Right ventricle myocardium inferior (tissue), 1 donor: ENCODE measurements at places on chromosomes 5 and 9.
A peak's percentile ranks its signal among the peaks of the same experiment; 100 is the strongest.

DNA sequence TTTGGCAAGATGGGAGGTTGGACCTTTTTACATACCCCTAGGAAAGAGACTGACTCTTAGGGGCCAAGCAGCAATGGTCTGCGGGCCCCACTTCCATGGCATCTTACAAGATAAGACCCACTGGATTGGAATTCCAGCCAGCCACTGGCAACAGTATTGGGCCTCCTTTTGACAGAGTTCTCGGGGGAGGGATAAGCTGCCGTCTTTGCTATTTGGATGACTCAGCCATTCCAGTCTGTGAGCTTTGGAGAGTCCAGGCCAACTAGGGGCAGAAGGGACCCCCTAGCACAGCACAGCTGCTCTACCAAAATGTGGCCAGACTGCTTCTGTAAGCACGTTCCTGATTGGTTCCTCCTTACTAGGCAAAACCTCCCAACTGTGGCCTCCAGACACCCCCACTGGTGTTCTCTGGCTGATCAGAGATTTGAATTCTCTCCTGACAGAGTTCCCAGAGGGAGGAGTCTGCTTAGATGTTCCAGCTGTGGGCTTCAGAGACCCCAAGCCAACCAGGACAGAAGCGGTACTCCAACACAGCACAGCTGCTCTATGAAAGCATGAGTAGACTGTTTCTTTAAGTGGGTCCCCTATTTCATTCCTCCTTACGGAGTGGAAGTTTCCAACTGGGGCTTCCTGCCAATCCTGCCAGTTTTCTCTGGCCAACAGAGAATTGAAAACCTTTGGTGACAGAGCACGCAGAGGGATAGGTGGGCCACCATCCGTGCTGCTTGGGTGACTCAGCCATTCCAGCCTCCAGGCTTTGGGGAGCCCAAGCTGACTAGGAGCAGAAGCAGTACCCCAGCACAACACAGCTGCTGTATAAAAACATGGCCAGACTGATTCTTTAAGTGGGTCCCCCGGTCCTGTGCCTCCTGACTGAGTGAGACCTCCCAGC is 672.1 kb upstream of the RIOK2 start:
- DNase-seq = no peak

GRCh38 chr9:93108291-93109041 is 12.4 kb downstream of the CARD19 start:
- peak; percentile 55 for DNase-seq

GRCh38 chr5:1439388-1440097 is 5.7 kb downstream of the SLC6A3 start:
- no peak for DNase-seq

GRCh38 chr5:135545099-135545498 is 9.3 kb upstream of the NEUROG1 start:
- no peak for DNase-seq

GRCh38 chr9:76200745-76201144 is 193.5 kb downstream of the RFK start:
- DNase-seq = no peak

DNA sequence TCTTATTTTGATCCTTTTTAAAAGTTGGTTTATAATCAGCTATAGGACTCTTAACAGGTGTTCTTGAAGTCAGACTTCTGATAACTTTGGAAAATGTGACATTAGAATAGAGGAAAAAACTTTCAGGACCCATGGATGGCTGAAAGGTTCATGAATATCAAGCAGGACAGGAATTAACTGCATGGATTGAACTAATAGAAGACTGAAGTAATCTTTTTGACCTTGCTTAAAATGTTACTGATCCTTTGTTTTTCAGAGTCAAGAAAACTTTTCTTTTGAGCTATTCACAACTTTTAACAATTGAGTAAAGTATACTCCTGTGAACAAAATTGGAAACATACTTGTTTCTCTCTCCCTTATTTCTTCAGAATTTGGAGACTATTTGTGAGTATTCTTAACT is 79.2 kb downstream of the PLK2 start:
- DNase-seq = no peak

DNA sequence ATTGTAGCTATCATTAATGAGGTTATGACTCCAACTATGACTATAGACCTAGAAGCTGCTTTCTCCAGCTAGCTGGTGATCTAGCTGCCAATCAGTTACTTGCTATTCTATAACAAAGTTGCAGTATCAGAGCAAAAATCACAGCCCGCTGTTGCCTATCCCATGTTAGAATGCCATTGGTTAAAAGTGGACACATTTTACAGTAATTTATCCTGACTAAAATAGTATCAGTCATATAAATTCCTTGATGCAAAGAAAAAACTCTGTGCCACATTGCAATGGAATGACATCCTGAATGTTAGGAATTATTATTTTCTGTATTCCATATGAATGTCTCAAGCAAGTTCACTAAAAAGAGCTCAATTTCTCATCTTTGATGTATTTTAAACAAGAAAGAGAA is 626.5 kb downstream of the PDE4D start:
- no peak for DNase-seq

- no peak for DNase-seq
These were observed 56.1 kb downstream of the SAXO1 start for GRCh38 chr9:18976709-18977531.

GRCh38 chr9:136117291-136117915 is 1.3 kb downstream of the TMEM250 start:
- DNase-seq = peak; percentile 81

DNA sequence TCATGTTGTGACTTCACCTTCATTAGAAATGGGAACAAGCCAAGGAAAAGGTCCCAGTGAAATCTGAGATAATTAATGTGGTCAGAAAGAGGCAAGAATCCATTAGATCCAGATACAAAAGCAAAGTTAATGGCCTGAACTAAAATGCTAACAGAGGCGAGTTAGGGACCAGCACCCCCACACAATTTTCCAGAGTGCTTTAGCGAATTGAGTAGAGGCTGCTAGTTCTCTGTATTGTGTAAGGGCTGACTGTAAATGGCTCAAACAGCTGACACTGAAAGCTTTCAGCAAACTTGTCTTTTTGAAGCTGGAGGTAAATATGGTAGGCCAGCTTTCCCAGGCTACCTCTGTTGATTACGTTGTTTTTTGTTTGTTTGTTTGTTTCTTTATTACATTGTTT is 75.5 kb downstream of the CSNK1A1 start:
- no peak for DNase-seq

- DNase-seq = no peak
These were observed 1.8 kb upstream of the TEK start for GRCh38 chr9:27107241-27107640.

DNA sequence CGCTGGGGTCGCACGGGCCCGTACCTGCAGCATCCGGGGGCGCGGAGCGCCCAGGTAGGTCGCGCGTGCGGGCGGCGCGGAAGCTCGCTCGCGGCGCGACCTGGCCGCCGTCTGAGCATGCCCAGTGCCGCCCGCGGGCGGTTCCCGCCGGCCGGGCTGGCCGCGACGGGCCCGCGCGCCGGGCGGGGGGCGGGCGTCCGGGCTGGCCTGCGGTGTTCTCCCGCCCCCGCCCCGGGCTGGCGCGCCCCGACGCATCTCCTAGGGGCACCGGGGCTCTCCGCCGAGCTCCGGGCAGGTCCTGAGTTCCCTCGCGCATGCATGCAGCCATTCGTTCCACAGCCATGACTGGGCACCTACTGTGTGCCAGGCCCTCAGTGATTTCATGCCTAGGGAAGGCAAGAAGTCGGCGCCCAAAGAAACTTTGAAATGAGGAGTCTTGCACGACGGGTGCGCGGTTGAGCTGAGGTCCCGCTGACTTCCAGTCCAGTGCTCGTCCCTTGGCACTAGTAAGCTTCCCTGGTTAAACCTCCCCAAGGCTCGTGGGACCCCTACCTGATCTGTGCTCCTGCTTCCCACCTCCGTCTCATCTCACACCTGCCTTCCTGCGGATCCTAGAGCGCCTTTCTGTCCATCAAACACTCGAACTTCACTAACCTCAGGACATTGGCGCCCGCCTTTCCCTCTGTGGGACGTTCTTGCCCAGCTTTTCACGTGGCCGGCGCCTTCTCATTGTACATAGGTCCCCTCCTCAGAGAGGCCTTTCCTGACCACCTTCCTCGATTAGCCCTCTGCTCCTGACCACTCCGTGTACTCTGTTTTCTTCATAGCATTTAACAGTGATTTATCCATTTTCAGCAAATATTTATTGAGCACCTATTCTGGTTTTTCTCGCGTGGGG is at the start of gene PTPN3:
PTPN3 (minus strand) TSS at position 113 of the 898 bp plus-strand sequence. CDS start 34,873 bp downstream, outside the sequence.
- DNase-seq = no peak

DNA sequence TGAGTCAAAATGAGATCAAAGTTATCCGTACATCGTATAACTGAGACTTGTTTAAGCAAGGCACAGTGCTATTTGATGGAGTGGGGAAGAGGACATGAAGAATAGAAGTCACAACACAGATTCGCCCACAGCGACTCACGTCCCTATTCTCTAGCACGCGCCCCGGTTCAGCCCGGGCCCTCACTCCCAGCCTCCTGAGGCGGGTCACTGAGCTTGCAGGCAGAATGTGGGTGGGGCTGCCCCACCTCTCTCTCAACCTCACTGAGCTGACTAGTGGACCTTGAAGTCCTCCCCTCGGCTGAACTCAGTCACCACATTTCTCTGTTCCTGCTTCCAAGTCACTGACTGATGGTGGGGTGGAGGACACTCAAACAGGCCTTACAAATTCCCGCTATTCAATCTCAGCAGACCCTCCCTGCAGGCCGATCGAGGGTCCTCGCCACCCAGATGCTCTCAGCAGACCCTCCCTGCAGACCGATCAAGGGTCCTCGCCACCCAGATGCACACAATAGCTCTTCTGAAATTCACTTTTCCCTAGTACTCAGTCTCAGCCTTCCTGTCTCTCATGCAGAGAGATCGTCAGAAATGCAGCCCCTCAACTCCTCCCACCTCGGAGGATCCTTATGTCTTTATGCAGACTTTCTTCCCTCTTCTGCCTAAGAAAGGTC is 12.9 kb downstream of the GLDC start:
- DNase-seq = no peak

GRCh38 chr9:36845844-36846243 is 188.2 kb downstream of the PAX5 start:
- DNase-seq = no peak

- DNase-seq = no peak
These were observed 107.8 kb downstream of the SMIM23 start for GRCh38 chr5:171893290-171893886.

DNA sequence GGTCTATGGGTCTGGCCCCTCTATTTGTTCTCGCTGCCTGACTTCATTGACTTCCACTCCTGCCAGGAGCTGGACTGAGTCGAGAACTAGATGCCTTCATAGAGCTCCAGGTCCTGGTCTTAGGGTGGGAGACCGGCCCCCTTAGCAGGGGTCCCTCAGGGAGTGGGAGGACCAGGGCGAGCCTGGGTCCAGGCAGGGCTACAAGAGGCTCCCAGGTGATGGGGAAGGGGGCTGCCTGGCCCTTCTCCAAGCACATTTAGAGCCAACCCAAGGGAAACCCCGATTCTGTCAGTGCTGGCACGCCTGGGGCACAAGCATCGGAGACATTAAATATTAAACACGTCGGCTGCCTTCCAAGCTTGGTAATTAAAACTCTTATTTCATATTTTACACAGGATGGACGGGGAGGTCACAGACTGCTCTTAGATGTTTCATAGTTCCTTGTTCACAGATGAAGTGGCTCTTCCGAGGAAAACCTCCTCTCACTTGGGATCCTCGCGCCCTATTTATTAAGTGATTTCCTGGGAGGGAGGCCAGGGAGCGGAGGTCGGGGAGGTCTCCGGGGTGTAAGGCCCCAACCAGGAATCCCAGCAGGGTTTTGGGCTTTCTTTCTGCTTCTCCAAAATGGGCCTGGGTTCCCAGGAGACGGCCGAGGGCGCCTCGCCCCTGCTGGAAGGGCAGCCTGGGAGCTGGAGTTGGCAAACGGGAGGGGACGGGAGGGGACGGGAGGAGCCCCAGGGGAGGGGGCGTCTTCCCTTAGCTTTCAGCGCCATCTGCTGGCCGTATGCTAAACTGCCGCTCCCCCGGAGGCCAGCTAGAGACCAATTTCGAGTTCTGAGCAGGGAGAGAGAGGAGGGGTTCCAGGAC is 23.4 kb upstream of the ZBTB43 start:
- DNase-seq = peak; percentile 87

DNA sequence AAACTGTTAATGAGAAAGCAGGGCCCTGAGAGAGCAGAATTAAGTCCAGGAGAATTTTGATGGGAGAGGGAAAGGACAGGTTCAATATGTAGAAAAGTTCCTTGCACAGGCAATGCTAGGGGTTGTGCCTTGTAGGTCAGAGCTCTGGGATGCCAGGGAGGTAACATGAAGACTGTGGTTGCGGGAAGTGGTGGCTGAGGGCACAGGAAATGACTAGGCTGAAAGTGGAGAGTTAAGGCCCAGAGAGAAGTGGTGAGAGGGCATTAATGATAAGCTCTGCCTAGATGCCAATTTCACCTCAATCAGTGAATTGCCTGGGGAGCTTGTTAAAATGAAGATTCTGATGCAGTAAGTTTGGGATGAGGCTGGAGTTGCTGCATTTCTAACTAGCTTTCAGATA is 31.5 kb upstream of the PPP3R2 start:
- no peak for DNase-seq

DNA sequence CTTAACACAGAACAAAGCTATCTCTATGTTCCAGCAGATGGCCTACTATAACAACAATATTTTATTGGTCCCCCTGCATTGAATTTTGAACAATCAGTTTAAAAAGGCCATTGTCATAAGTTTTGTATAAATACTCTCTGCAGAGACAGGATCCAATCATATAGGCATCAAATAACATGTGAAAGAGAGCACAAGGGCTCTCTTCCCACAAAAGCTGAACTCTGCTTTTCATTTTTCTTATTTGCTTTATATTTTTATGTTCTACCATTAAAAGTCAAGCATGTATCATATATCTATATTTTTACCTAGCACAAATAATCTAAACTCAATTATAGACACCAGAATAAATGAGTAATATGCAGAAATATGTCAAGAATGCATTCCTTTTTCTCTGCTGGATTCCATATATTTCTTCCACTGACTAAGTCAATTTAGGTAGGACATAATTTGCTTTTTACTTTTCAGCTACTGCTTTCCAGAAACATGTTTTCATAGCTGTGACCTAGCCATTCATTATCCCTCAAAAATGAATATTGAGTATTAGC is 143.6 kb downstream of the CDH9 start:
- no peak for DNase-seq

DNA sequence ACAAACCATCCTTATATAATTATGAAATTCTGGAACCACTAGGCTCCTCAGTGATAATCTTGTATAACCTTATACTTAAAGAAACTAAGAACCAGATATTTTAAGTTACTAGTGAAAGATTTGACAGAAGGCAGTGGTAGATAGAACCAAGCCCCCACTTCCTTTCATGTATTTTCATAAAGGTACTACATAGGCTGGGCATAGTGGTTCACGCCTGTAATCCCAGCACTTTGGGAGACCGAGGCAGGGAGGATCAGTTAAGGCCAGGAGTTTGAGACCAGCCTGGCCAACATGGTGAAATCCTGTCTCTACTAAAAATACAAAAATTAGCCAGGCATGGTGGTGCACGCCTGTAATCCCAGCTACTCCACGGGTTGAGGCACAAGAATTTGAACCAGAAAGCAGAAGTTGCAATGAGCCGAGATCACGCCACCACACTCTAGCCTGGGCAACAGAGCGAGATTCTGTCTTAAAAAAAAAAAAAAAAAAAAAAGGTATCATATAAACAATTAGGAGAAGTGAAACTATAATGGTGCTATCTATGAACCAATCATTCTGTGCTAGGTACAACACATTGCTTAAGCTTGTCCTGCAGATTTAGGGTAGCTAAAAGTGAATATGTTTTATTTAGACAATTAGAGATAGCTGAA is 27.9 kb upstream of the DTWD2 start:
- no peak for DNase-seq
